Stimulated activated CD4-positive, alpha-beta T cell treated with anti-CD3 and anti-CD28 coated beads, Interleukin-1b, Interleukin-23, amount 100 ng/mL, for 24 hours (primary cell): ENCODE measurements at places on chromosomes 7 and 10.
A peak's percentile ranks its signal among the peaks of the same experiment; 100 is the strongest.

GRCh38 chr7:33425929-33426678, 296.7 kb downstream of the BBS9 start:
- DNase-seq = no peak

DNA sequence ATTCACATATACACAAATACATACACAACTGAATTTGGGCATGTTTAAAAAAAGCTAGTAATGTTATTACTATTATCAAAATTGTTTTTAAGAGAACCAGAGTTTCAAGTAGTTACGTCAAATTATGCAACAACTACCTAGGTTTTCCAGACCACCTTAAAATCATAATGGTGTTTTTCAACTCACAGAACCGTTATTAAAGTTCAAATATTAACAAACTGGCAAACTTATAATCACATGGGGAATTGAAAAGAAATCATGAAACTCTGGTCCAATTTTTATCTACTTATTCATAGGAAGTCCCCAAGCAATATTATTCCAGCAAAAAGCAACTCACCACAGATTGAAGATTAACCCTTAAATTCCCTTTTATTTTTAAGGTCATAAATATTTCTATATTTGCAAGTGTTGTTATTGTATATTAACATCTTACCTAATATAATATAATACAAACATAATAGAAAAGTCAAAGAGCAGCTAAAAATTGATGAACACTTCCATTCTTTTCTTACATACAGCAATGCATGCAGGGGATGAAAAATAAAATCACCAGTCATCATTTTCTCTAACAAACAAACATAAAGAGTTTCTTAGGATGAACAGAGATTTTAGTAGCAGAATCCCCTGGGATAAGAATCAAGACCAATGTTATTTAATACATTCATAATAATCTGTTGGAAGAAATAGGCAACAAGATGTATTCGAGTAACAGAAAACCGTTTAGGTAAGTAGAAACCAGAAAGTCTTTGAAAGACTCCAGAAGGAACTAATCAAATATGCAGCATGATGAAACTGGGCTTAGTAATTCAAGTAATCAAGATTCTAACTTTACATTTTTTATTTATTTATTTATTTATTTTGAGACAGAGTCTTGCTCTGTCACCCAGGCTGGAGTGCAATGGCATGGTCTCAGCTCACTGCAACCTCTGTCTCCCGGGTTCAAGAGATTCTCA, 391.1 kb downstream of the PARD3 start:
- DNase-seq = no peak

DNA sequence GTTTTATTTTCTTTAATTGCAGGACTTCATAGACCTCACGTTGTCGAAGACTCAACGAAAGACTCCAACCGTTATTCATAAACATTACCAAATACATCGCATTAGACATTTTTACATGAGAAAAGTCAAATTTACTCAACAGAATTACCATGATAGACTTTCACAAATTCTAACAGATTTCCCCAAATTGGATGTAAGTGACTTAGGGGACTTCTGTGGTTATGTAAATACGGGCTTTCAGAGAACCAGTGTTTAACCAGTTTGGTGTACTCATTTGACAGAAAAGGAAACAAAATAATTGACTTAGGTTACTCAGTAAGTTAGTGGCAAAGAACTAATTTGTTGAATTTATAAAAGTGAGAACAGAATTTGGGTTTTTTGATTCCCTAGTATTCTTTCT, 4.2 kb downstream of the GTPBP4 start:
- DNase-seq = no peak

DNA sequence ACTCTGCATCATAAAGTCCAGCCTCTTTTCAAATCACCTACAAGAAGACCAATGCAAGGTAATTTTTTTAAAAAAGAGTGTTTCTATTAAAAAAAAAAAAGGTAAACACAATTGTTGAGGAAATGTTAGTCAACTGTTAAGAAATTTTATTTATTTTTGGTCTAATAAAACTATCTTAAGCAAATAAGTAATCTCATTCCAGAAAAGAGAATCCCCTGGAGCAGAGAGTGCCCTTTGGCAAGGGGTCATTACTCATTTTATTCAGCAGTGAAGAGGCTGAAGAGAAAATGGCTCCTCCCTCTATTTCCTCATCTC, 63.4 kb upstream of the GSDME start:
- peak; percentile 13 for DNase-seq

GRCh38 chr7:142866361-142867096, 11.7 kb downstream of the EPHB6 start:
- DNase-seq = no peak

- DNase-seq = no peak
Measured at GRCh38 chr7:32116436-32116835, 46.2 kb upstream of the PDE1C start.

DNA sequence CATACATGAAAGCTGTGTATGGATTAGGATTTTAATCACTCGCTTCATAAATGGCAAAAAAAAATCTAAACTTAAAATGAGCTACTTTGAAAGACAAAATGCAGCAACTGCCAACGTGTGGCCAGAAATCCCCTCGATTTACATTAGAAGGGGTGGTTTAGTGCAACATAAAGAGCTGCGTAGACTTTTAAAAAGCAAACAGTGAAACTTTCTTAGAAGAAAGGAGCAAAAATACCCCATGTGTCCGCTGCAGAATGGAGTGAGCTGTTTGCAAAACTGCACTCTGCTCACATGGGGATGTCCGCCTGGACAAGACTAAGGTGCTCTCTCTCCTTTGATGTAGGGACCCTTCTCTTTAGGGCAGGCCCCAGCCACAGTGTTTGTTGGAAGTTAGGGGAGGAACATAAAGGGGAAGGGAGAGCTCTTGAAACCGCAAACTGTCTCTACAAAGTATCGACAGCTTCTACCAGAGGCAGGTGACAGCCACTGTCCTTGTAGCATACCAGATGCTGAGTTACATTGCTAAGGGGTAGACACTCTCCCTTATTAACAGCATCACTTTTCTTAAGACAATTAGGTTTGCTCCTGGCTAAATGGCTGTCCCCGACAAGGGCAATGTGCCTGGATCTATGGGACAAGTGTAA, 528.1 kb downstream of the KCNMA1 start:
- DNase-seq = no peak

- no peak for DNase-seq
Measured at GRCh38 chr10:103044942-103045489, 126.9 kb downstream of the CNNM2 start.
